ENCODE measurements at places on chromosomes 4 and X. TPM values are rescaled to one million over a fixed set of nuclear protein-coding genes. Genes with fewer than 3 reads are reported as not detected.

SLC49A3 gene
- total RNA-seq, result 0.38 TPM

AMBN gene
- not detected for total RNA-seq

MUC7 gene
- not detected for total RNA-seq

RASL11B gene
- 0.32 TPM for total RNA-seq

RS1 gene
- total RNA-seq, result not detected

SPOCK3 gene
- total RNA-seq, result not detected

DNA sequence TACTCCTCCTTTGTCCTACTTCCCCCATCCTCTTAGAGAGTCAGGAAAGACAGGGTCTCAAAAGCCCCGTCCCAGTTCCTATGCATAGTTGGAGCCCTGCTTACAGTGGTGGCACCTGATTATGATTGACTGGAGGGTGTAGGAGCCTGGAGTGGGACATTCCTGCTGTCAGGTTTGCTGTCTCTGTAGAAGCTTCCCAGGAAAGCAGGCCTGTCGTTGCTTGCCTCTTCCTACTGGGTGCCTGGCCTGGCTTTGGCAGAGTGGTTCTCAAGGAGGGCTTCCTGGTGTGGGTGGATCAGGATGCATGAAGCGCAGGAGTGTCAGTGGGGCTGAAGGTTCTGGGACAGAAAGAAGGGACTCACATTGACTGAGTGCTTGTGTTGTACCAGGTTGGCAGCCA is 4.8 kb downstream of the MAGED2 start:
- H3K27me3 ChIP-seq, result no peaks in the 10 kb centered on the region
- no peak for DNase-seq
- H3K27ac ChIP-seq, result no peak overlapping the region
- peaks cover 6% of the 10 kb centered on the region for H3K36me3 ChIP-seq

GRCh38 chr4:37990731-37991245 is 30.6 kb downstream of the PTTG2 start:
- no peak overlapping the region for H3K27ac ChIP-seq
- H3K27me3 ChIP-seq, result no peaks in the 10 kb centered on the region
- H3K4me3 ChIP-seq, result no peak overlapping the region
- H3K4me1 ChIP-seq, result peaks cover 25% of the 10 kb centered on the region
- DNase-seq, result no peak
- peaks cover 8% of the 10 kb centered on the region for H3K36me3 ChIP-seq

DNA sequence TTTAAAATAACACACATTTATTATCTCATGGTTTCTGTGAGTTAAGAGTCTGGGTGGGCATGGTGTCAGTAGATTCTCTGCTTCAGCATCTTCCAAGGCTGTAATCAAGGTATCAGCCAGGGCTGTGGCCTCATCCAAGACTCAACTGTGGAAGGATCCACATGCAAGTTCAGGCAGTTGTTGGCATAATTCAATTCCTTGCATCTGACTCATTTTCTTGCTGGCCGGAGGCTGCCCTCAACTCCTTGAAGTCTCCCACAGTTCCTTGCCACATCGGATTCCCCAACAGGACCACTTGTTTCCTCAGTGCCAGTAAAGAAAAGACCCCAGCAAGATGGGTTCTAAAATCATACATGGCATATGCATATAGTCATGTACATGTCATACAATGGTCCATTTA is 93.4 kb downstream of the NPNT start:
- no peak for DNase-seq
- no peaks in the 10 kb centered on the region for H3K36me3 ChIP-seq
- no peaks in the 10 kb centered on the region for H3K27me3 ChIP-seq

DNA sequence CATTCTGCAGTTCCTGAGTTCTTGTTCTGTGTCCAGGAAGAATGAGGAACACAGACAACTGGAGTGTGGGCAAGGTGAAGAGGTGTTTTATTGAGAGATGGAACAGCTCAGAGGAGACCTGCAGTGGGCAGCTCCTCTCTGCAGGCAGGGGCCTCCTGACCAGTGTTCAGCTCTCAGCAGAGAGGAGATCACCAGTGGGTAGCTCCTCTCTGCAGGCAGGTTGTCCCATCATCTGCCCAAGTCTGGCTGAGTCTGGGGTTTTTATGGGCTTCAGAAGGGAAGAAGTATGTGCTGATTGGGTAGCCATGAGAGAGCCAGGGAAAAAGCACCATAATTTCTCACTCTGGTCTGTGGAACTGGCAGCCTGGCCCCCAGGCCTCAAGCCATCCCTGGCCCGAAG is 56.0 kb upstream of the RASGEF1B start:
- no peaks in the 10 kb centered on the region for H3K27me3 ChIP-seq
- peaks cover 2% of the 10 kb centered on the region for H3K4me1 ChIP-seq
- peak overlapping the region; percentile 36 for H3K27ac ChIP-seq
- no peak overlapping the region for H3K4me3 ChIP-seq
- H3K36me3 ChIP-seq, result peaks cover 10% of the 10 kb centered on the region

- no peak overlapping the region for H3K4me3 ChIP-seq
- H3K27me3 ChIP-seq, result peaks cover 24% of the 10 kb centered on the region
- DNase-seq, result no peak
Observed at GRCh38 chr4:26055855-26056254, 141.8 kb downstream of the SMIM20 start.

GRCh38 chr4:1775731-1776500 is 17.2 kb upstream of the FGFR3 start:
- peaks cover 2% of the 10 kb centered on the region for H3K4me1 ChIP-seq
- H3K27me3 ChIP-seq, result no peaks in the 10 kb centered on the region
- no peak for DNase-seq
- H3K4me3 ChIP-seq, result no peak overlapping the region

DNA sequence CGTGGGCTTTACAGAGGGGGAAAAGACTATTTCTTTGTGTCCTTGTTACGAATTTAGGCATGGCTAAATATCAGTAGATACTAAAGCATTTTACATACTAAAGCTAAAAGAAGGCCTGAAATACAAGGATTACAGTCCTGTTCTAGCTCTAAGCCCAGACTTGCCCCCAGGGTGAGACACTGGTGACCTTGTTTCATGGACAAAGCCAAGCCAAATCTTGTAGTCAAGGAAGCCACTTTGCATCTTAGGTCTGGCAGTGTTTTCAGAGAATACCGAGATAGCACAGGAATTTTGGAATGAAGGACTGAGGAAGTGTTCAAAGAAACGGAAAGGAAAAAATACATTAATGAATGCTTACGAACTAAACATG is 733 bp upstream of the G3BP2 start:
- H3K36me3 ChIP-seq, result peaks cover 23% of the 10 kb centered on the region
- H3K27me3 ChIP-seq, result no peaks in the 10 kb centered on the region
- peak overlapping the region; percentile 99 for H3K27ac ChIP-seq
- no peak for DNase-seq
- peaks cover 32% of the 10 kb centered on the region for H3K4me1 ChIP-seq

GRCh38 chrX:93649381-93649780 is 24.0 kb downstream of the NAP1L3 start:
- no peak overlapping the region for H3K4me3 ChIP-seq
- DNase-seq, result no peak
- no peaks in the 10 kb centered on the region for H3K27me3 ChIP-seq
- H3K4me1 ChIP-seq, result no peaks in the 10 kb centered on the region
- H3K36me3 ChIP-seq, result no peaks in the 10 kb centered on the region

DNA sequence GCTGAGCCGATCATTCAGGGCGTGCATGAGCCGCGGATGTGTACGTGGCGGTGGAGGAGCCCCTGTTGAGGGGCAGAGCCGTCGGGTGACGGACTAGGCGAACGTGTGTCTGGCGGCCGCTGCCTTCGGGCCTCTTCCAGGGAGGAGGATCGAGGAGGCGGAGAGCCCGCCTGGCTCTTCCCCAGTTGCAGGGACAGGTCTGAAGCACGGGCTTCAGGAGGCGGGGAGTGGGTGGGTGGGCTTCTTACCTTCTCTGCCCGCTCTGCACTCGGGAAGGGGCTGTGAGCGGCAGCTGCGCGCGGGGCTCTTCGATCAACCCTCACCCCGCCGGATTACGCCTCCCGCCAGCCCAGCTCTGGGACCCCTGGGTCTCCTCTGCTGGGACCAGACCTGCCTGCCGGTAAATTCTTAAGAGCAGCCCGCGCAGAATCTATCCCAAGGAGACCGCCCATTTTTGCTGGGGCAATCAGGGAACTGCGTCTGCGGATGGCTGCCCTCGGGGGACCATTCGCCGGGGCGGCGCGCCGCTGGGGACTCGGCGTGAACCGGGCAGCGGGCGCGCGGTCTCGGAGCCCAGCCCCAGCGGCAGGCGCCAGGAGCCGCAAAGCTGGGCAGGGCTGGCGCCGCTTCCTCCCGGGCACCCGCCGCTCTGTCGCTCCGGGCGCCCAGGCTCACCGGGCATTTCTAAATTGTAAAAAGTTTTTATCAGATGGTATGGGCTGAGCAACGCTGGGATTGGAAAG is 4.9 kb downstream of the PLAC8 start:
- peaks cover 3% of the 10 kb centered on the region for H3K27me3 ChIP-seq
- peaks cover 47% of the 10 kb centered on the region for H3K4me1 ChIP-seq
- H3K4me3 ChIP-seq, result peak overlapping the region; percentile 96
- DNase-seq, result peak; percentile 67
- peak overlapping the region; percentile 99 for H3K27ac ChIP-seq
- peaks cover 55% of the 10 kb centered on the region for H3K36me3 ChIP-seq
